Type B pancreatic cell (in vitro differentiated cells): ENCODE measurements at places on chromosomes 12 and 14. TPM values are rescaled to one million over a fixed set of nuclear protein-coding genes. Genes with fewer than 3 reads are reported as not detected.

DNA sequence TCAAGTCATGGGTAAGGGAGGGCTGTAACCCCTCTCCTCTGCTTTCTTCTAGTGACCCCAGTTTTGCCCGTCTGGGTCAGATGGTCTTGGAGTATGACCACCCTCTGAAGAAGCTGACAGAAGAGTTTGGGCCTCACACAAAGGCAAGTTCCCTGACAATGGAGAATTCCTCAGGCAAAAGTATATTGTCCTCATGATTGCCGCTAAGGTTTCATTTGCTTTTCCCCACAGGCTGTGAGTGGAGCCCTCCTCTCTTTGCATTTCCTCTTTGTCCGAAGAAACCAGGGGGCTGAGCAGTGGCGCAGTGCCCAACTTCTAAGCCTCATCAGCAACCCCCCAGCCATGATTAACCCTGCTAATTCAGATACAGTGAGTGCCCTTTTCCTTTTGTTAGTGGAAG is 12.1 kb downstream of the NCKAP1L start:
- DNase-seq = no peak

- DNase-seq = no peak
Measured at GRCh38 chr14:99780690-99781089, 12.5 kb upstream of the EML1 start.

DNA sequence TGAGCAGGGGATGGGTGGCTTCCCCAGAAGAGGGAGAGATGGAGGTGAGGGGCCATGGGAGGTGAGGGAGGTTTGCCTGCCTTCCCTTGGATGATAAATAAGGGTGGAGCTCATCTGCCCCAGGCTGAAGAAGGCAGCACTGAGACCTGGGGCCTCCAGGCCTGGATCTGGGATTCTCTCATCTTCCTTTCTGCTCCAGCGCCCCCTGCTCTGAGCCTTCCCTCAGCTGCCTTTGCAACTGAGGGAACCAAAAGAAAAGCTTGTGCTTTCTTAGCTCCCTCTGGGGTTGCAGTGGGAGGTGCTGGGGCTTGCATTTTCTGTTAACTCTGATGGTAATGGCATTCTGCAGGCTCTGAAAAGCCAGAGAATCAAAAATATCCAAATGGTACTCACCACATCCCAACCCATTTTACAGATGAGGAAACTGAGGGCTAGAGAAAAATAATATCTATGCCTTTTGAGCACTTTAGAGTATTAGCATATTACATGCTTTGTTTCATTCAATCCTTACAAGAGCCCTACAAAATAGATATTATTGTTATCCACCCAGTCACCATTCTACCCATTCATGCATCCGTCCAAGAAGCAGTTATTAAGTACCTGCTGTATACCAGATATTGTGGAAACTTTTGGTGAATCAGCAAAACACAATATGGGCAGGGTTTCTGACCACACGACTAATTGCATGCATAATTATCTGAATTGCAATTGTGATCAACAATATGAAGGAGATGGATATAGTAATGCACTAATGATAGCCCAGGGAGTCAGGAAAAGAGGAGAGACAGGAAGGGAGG is 102.2 kb downstream of the WSCD2 start:
- no peak for DNase-seq

DNA sequence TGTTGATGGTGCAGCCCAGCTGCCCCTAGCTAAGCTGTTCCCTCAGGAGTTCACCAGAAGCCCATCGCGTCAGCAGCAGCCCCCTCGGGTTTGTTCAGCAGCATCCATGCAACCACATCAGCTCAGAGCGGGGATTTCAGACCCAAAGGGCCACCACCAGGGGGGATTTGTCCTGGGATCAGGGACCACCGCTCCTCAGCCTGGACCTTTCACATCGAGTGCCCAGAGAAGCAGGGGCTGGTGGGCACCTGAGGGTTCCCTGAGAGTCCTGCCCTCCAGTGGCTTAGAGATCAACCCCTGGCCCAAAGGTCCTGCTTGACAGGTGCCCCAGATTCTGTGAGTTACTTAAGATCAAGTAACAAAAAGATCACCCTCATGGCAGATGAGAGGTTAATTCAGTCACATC is 65.9 kb upstream of the C14orf180 start:
- DNase-seq = no peak

DNA sequence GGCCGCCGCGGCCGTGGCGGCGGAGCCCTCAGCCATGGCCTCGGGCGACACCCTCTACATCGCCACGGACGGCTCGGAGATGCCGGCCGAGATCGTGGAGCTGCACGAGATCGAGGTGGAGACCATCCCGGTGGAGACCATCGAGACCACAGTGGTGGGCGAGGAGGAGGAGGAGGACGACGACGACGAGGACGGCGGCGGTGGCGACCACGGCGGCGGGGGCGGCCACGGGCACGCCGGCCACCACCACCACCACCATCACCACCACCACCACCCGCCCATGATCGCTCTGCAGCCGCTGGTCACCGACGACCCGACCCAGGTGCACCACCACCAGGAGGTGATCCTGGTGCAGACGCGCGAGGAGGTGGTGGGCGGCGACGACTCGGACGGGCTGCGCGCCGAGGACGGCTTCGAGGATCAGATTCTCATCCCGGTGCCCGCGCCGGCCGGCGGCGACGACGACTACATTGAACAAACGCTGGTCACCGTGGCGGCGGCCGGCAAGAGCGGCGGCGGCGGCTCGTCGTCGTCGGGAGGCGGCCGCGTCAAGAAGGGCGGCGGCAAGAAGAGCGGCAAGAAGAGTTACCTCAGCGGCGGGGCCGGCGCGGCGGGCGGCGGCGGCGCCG is 381 bp downstream of the YY1 start:
- no peak for DNase-seq

GRCh38 chr12:122918827-122919226 is 22.9 kb upstream of the VPS37B start:
- no peak for DNase-seq

GRCh38 chr12:4206470-4206869 is 67.1 kb upstream of the CCND2 start:
- DNase-seq = peak; percentile 24

DNA sequence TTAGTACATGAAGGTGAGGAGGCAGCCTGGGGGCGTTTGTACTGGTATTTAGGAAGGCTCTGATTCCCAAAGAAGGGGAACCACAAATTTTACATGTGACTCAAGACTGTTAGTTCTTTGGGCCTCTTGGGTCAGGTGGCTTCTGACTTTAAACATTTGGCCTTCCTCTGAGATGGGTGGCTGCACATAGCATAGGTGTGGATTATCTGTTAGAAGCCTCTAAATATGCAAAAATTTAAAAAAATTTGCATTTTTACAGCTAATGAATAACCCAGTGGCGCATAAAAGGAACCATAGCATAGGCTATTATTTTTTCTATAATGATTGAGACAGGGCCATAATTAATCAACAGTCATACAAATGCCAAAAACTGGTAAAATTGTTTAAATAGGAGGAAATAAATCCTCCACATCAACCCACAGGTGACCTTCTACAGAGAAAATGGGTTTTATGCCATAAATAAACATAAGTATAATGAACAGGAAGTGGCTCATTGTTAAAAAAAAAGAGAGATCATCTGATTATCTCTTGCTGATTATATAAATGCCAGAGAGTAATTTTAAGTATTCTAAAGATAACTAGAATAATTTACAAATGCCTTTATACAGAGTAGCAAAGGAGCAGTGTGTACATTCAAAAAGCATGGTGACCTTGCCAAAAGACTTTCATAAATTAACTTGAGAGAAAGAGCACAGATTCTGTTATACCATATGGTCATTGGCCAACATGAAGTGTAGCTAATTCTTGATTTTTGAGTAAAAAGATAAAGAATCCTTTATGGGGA is 284.2 kb upstream of the ATP2B1 start:
- DNase-seq = no peak

- no peak for DNase-seq
Measured at GRCh38 chr12:24424376-24424775, 474.9 kb upstream of the SOX5 start.

DNA sequence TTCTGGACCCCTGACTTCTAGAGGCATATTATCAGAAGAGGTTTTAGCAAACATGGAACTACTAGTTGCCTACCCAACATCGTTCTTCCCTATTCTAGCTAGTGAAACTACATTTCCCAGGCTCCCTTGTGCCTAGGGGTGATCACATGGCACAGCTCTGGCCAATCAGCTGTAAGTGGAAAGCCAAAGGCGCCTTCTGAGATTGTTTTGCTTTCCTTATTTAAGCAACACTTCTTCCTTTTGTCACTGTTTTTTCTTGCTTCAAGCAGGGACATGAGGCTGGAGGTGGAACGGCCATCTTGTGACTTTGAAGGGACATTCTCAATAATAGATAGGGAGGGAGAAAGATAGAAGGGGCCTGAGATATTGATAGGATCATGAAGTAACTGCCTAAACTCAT is 136.7 kb downstream of the ZNF664 start:
- no peak for DNase-seq

DNA sequence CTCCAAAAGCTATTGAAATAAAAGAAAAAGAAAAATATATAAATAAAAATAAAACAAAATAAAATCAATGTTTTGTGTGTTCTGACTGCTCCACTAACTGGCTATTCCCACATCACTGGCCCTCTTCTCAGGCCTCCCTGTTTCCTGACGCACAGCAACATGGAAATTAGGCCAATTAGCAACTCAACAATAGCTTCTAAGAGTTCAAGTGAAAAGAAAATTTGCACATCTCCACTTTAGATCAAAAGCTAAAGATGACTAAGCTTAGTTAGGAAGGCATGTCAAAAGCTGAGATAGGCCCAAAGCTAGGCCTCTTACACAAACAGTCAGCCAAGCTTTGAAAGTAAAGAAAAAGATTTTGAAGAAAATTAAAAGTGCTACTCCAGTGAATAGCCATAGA is 200.8 kb downstream of the DUSP6 start:
- DNase-seq = no peak

DNA sequence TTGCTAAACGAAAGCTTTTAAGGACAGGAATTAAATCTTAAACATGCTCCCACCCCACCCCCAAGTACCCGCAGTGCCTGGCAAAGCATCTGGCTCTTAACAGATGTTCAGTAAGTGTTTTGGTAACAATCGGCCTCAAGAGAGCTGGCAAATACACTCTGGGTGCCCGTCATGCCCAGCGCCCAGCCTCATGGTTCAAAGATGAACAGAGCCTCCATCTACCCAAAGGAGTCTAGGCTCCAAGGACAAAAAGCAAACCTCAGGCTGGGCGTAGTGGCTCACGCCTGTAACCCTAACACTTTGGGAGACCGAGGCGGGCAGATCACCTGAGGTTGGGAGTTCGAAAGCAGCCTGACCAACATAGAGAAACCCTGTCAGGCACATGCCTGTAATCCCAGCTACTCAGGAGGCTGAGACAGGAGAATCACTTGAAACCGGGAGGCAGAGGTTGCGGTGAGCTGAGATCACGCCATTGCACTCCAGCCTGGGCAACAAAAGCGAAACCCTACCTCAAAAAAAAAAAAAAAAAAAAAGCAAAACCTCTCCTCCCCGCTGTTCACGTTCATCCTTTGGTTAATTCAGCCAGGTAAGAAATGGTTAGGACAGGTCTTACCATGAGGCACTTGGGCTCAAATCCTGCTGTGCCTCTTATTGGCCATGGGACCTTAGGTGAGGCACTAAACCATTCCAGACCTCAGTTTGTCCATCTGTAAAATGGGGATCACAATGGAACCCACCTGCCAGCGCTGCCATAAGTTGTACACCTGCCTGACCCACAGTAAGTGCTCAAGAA is 151.3 kb downstream of the BCL11B start:
- DNase-seq = no peak

GRCh38 chr12:111971800-111972199 is 41.2 kb downstream of the TMEM116 start:
- DNase-seq = no peak

- no peak for DNase-seq
Measured at GRCh38 chr12:130880411-130880885, 8.6 kb downstream of the RAN start.

GRCh38 chr14:38255408-38255672 is 553 bp downstream of the CLEC14A start:
- DNase-seq = peak; percentile 71

DNA sequence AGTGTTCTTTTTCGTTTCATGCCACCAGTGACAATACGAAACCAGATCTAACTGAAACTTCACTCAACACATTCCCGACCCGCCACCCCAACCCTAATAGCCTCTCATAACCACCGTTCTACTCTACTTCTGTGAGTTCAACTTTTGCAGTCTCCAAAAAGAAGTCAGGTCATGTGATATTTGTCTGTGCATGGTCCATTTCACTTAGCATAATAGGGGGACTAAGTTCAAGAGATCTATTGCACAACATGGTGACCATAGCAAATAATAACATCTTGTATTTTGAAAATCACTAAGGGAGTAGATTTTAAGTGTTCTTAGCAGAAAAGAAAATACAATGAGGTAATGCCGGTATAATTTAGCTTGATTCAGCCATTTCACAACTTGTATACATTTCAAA is 376.4 kb downstream of the DIO2 start:
- no peak for DNase-seq

GRCh38 chr12:27293463-27293862 is 39.2 kb upstream of the BMAL2 start:
- no peak for DNase-seq

- peak; percentile 64 for DNase-seq
Measured at GRCh38 chr14:44149597-44149996, 357.5 kb downstream of the FSCB start.

DNA sequence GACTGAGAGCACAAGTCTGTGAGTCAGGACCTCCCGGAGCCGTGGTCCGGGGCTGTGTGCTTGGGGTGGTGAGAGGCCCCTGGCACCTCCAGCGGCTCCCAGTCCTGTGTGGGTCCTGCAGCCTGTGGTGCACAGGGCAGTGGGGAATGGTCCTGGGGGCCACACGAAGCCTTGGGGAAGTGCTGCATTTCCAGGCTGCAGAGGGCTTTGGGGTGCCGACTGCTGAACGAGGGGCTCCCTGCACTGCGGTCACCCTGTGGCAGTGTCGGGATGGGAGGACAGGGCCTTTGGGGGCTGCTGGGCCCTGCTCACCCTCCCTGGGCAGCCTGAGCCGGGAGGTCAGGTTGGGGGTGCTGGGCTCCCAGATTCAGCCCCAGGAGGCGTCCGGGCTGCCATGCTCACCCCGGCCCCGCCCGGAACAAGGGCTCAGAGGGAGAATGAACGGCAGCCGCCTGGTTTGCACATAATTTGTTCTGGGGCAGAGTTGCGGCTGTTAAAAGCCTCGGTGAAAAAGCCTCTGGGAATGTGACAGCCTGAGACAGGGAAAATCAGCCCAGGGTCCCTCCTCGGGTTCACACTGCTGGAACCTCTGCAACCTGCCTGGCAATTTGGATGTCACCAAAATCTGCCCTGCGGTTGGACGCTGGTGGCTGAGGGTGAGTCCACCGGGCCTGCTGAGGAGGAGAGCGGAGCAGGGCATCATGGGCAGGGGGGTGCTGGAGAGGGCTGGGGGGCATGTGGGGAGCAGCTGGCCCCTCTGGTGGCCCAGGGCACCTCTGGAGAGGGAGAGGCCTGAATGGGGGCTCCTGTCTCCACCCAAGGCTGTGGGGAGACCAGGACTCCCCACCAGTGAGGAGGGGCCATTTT is 109.2 kb downstream of the KIF26A start:
- DNase-seq = peak; percentile 62

ABCB9 gene
- 6.7 and 9.6 TPM in 2 replicates for total RNA-seq

LYZ gene
- total RNA-seq = 113 and 174 TPM in 2 replicates

GPR68 gene
- total RNA-seq = 0.33 and 0.58 TPM in 2 replicates

TMEM229B gene
- total RNA-seq = 2.1 and 2.7 TPM in 2 replicates

EML1 gene
- 45.7 and 73.8 TPM in 2 replicates for total RNA-seq

TPPP2 gene
- total RNA-seq = not detected in 2 replicates

NINJ2 gene
- 1.2 TPM in 1 of 2 replicates, not detected in the other for total RNA-seq

NKX2-1 gene
- total RNA-seq = 7.4 and 9.3 TPM in 2 replicates

COCH gene
- 5.9 and 8.5 TPM in 2 replicates for total RNA-seq

KLHL33 gene
- total RNA-seq = not detected in 2 replicates

PIWIL1 gene
- not detected in 2 replicates for total RNA-seq
